Occipital lobe (tissue), 3 donors: ENCODE measurements at places on chromosomes 5 and 9.
A peak's percentile ranks its signal among the peaks of the same experiment; 100 is the strongest.

DNA sequence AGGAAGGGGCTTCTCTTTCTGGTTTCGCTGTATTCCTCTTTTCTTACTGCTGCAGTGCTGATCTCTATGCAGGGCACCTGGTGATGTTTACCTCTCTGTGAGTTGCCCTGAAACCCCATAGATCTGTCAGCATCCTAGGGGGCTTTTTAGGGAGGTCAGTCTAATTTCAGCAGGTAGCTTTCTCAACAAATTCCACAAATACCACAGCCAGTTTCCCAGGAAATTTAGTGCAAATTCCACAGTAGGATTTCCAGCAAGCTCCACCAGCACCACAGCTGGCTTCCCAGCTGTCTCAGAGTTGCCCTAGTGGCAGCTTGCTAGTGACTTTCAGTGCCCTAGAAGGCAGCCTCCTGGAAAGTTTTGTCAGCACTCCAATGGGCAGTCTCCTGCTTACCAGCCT, 379.1 kb upstream of the SMC2 start:
- no peak for DNase-seq

GRCh38 chr9:133167096-133167730, 3.5 kb upstream of the GBGT1 start:
- no peak for DNase-seq

GRCh38 chr9:136757328-136757727, 715 bp downstream of the LCN8 start:
- DNase-seq: no peak

DNA sequence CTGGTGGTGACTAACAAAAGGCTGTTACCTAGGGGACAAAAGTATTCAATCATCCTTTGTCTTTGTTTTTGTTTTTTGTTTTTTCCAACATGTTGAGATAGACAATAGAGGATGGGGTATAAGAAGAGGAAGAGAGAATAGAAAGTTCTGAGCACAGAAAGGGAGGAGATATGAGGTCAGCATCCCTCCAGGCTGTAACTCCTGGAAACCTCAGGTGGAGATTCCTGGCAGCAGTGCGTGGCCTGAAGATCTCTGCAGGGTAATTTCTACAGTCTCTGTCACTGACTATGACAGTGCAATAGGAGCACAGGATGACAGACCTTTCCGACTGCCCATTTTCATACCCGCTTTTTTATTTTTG, 112.1 kb downstream of the ADRB2 start:
- DNase-seq: no peak

DNA sequence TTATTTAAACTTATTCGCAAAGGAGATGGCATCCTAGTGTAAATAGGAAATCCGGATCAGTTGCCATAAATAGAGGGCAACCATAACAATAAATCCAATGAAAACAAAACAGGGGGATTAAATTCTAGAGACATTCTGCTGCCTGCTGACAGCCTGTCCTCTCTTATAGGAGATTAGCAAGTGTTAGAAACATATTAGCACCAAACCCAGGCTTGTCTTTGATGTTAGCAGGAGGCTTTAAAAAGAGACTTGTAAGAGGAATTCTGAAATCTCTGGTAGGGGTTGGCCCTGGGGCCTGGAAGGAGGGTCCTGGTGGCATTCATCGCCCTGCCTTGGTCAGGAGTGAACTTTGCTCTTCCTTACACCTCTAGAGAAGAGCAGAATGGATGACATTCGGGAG, 21.6 kb downstream of the NDST1 start:
- no peak for DNase-seq

DNA sequence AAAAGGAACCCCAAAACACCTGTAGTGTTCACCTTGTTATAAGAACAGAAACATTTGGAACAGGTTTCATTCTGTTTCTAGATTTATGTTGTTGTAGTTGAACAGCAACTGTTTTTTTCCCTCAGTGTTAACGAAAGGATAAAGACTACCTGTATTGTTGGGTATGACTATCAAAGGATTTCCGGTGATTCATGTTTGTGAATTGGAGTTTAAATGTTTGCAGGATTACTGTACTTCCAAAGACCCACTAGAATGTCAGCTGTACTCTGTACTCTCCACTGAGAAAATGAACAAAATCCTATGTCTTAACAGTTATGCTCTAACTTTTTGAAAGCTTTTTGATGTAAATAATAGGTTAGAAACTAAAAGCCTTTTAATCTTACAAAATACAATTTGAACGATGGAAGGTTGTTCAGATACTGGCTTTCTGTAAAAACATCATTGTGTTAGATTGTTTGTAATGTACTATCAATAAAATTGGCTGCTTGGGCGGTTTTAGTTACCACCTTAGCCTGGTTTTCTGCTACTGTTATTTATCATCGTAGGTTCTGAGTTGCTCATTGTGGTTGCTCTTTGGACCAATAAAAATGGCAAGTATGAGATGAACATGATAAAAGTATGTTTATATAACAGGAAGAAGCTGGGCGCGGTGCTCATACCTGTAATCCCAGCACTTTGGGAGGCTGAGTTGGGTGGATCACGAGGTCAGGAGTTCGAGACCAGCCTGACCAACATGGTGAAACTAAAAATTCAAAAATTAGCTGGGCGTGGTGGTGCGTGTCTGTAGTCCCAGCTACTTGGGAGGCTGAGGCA, 44.1 kb downstream of the DCP2 start:
- DNase-seq: no peak

DNA sequence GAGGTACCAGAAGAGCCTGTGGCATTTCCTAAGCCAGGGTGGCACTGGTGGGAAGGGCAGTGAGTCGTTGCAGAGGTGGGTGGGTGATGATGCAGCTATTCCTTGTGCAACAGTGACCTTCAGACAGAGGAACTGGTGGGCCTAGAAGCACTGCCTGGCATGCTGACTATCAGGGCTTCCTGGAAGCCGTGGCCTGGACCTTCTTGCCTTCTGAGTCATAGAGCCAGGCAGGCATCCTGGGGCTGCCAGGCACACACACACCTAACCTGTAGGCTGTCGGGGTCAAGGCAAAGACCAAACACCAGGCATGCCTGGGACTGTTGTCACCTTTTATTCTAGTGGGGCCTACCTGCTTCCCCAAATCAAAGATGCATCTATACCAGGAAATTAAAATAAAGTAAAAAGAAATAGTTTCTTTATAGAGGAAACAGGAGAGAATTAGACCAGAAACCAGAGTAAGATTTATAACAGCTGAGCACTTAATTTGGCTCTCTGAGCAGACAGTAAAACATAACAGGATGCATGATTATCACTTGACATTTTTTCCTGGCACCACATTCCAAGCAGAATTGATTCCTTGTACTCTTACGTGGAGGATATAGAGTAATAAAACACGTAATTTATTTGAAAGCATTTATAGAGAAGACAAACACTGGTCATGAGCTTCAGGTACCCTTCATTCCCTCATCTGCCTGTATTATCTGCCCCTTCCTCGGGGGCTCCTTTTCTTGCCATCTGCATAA, 25.1 kb downstream of the NANS start:
- DNase-seq: no peak

- DNase-seq: peak; percentile 90
Observed at GRCh38 chr9:37422289-37423104, at the start of gene GRHPR. TSS of gene GRHPR (plus strand) at chr9:37422696. CDS start at chr9:37422751, 55 bp downstream.

GRCh38 chr5:159362220-159362619, 31.9 kb upstream of the IL12B start:
- DNase-seq: no peak

GRCh38 chr5:171386861-171387344, 746 bp upstream of the NPM1 start:
- DNase-seq: no peak

GRCh38 chr9:116549786-116550660, 137.1 kb upstream of the TRIM32 start:
- DNase-seq: no peak

GRCh38 chr9:90107726-90108655, 503.2 kb downstream of the GADD45G start:
- DNase-seq: no peak
